ENCODE measurements at places on chromosomes 11 and 22. TPM values are rescaled to one million over a fixed set of nuclear protein-coding genes. Genes with fewer than 3 reads are reported as not detected.
A peak's percentile ranks its signal among the peaks of the same experiment; 100 is the strongest.

GRCh38 chr11:9089636-9090035 is 1.8 kb downstream of the SCUBE2 start:
- DNase-seq: no peak
- H3K36me3 ChIP-seq: no peaks in the 10 kb centered on the region
- peaks cover 7% of the 10 kb centered on the region for H3K27me3 ChIP-seq
- no peak overlapping the region for H3K4me3 ChIP-seq
- H3K4me1 ChIP-seq: peaks cover 4% of the 10 kb centered on the region

DNA sequence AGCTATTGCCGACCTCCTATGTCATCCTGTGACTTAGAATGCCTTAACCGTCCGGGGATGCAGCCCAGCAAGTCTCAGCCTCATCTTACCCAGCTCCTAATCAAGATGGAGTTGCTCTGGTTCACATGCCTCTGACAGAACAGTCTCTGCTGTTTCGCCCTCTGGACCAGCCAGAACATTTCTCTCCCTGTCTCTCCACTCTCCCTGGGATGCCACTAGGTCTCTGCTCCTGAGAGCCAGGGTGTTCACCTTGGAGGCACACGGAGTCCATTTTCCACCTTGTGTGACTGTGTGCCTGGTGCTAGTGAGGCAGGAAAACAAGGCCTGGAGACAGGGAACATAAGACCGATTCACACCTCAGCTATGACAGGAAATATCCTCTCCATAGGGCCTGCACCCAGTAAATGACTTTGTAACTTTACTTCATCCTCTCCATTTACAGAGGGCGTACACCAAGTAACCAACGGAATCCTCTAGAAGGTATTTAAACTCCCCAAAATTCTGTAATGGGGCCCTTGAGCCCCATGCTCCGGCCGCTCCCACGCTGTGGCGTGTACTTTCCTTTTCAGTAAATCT is 16.8 kb upstream of the B4GALNT4 start:
- peaks cover 10% of the 10 kb centered on the region for H3K4me1 ChIP-seq
- H3K4me3 ChIP-seq: no peak overlapping the region
- no peaks in the 10 kb centered on the region for H3K36me3 ChIP-seq
- no peak for DNase-seq
- no peaks in the 10 kb centered on the region for H3K27me3 ChIP-seq

- DNase-seq: peak; percentile 10
- no peak overlapping the region for H3K27ac ChIP-seq
- no peaks in the 10 kb centered on the region for H3K36me3 ChIP-seq
- H3K27me3 ChIP-seq: no peaks in the 10 kb centered on the region
These were observed 2.9 kb upstream of the BTBD10 start for GRCh38 chr11:13465909-13466371.

DNA sequence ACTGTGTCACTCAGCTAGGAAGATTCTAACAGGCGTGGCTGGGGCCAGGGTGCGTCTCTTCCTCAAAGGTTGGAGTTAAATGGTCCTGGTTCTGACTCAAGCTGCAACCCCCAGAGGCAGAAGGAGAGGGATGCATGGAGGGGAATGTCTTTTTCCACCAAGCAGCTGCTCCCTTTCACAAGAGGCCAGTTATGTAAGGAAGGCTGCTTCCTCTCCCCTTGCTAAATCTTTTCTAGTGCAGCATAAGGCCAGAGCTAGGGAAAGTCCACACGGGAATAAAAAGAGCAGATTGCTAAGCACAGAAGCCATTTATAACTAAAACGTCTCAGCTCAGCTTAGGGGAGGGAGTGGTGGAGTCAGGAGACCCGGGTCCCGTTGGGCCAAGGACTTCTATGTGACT is 10.0 kb downstream of the PVALB start:
- peaks cover 12% of the 10 kb centered on the region for H3K27me3 ChIP-seq
- H3K36me3 ChIP-seq: no peaks in the 10 kb centered on the region
- H3K4me1 ChIP-seq: no peaks in the 10 kb centered on the region
- no peak for DNase-seq
- no peak overlapping the region for H3K27ac ChIP-seq

DNA sequence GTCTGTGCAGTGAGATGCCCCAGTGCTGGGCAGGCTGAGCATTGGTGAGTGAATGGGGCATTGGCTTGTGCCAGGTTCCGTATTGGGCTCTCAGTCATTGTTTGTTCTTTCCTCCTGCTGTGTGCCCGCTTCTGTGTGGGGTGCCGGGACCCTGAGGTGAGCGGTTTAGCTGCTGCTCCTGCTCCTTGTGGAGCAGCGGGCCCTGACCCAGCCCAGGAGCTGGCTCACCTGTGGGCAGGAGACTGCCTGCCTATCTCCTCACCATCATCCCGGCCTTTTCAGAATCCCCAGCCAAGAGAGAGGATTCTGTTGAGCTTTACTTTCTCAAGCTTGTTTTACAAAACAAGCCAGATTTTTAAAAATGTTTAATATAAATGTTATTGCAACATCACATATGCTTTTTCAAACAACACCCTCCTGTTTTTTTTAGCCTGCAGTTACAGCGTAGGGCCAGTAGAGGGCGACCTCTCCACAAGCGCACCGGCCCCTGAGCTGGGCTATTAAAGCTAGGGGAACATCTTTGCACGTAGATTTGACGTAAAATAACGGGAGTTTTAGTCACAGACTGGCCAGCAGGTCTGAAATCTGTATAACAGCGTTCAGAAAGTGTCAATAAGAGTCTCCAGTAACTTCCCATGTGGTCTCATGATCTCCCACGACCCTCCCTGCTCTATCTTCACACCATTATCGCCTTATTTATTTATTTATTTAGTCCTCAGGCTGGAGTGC is 25.1 kb upstream of the RELT start:
- DNase-seq: peak; percentile 37
- no peaks in the 10 kb centered on the region for H3K27me3 ChIP-seq
- H3K36me3 ChIP-seq: peaks cover 10% of the 10 kb centered on the region

GRCh38 chr22:44642096-44642644 is 59.8 kb upstream of the PRR5 start:
- peaks cover 12% of the 10 kb centered on the region for H3K27me3 ChIP-seq
- H3K27ac ChIP-seq: no peak overlapping the region
- no peak overlapping the region for H3K4me3 ChIP-seq

GRCh38 chr11:120471131-120471530 is 40.4 kb upstream of the GRIK4 start:
- DNase-seq: peak; percentile 87
- no peak overlapping the region for H3K4me3 ChIP-seq
- H3K4me1 ChIP-seq: peaks cover 5% of the 10 kb centered on the region
- H3K36me3 ChIP-seq: peaks cover 39% of the 10 kb centered on the region
- no peaks in the 10 kb centered on the region for H3K27me3 ChIP-seq

GRCh38 chr11:4479644-4480043 is 2.8 kb upstream of the OR52K1 start:
- no peak overlapping the region for H3K27ac ChIP-seq
- H3K4me3 ChIP-seq: no peak overlapping the region
- DNase-seq: no peak
- H3K36me3 ChIP-seq: no peaks in the 10 kb centered on the region
- H3K27me3 ChIP-seq: peaks cover 2% of the 10 kb centered on the region
- H3K4me1 ChIP-seq: no peaks in the 10 kb centered on the region

DNA sequence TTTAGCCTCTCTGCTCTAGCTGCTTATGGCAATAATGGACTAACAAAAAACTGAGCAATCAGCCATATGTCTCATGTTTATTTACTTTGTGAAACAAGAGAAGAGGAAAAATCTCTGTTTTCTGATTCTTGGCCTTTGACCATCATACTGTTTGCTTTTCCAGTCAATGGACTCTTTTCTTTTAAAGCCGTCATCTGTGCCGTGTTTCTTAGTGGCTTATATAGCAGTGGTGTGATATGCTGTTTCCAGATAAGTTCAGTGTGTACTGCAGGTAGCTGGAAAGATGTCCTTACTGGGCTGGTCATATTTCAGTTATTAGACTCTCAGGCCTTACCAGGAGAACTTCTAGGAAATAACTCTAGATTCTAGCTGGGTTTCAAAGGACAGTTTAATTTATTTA is 33.6 kb upstream of the TECTA start:
- H3K27ac ChIP-seq: no peak overlapping the region
- no peak overlapping the region for H3K4me3 ChIP-seq
- no peaks in the 10 kb centered on the region for H3K27me3 ChIP-seq
- peaks cover 22% of the 10 kb centered on the region for H3K36me3 ChIP-seq
- no peaks in the 10 kb centered on the region for H3K4me1 ChIP-seq

DNA sequence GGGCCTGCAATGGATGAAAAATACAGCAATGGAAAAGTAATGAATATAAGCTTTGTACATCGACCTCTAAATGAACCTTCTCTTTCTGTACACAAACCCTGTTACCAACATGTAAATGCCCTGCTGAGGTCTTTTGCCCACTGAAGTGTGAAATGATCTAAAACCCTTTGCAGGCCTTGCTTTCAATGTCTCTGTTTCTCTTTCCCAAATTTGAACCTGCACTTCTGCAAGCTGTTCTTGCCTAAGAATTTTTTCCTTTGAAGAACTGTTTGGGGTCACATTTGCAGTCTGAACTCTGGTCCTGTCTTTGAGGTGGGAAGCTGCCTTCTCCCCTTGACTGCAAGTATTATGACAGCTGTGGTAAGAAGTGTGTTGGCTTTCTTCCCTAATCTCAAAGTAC is 1237.1 kb downstream of the FAM181B start:
- H3K4me1 ChIP-seq: no peaks in the 10 kb centered on the region
- H3K36me3 ChIP-seq: no peaks in the 10 kb centered on the region
- no peak for DNase-seq
- H3K27me3 ChIP-seq: no peaks in the 10 kb centered on the region
- H3K27ac ChIP-seq: no peak overlapping the region

GRCh38 chr11:31764766-31765165 is 46.4 kb downstream of the PAX6 start:
- DNase-seq: no peak
- H3K27me3 ChIP-seq: no peaks in the 10 kb centered on the region
- no peak overlapping the region for H3K27ac ChIP-seq
- no peak overlapping the region for H3K4me3 ChIP-seq
- no peaks in the 10 kb centered on the region for H3K4me1 ChIP-seq

- DNase-seq: no peak
- H3K4me3 ChIP-seq: no peak overlapping the region
- no peaks in the 10 kb centered on the region for H3K36me3 ChIP-seq
- H3K27me3 ChIP-seq: no peaks in the 10 kb centered on the region
These were observed 20.8 kb upstream of the TUB start for GRCh38 chr11:8060146-8060719.

- H3K27me3 ChIP-seq: no peaks in the 10 kb centered on the region
- H3K4me3 ChIP-seq: no peak overlapping the region
- DNase-seq: no peak
- no peaks in the 10 kb centered on the region for H3K4me1 ChIP-seq
- H3K36me3 ChIP-seq: no peaks in the 10 kb centered on the region
These were observed 810.0 kb downstream of the TBC1D22A start for GRCh38 chr22:47572443-47572842.

DNA sequence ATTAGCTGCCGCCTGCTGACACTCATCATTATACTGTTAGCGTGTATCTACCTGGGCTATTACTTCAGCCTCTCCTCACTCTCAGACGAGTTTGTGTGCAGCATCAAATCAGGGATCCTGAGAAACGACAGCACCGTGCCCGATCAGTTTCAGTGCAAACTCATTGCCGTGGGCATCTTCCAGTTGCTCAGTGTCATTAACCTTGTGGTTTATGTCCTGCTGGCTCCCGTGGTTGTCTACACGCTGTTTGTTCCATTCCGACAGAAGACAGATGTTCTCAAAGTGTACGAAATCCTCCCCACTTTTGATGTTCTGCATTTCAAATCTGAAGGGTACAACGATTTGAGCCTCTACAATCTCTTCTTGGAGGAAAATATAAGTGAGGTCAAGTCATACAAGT is 51.1 kb downstream of the PANX1 start:
- DNase-seq: no peak
- no peaks in the 10 kb centered on the region for H3K27me3 ChIP-seq
- peaks cover 16% of the 10 kb centered on the region for H3K4me1 ChIP-seq
- H3K27ac ChIP-seq: no peak overlapping the region
- peaks cover 20% of the 10 kb centered on the region for H3K36me3 ChIP-seq

DNA sequence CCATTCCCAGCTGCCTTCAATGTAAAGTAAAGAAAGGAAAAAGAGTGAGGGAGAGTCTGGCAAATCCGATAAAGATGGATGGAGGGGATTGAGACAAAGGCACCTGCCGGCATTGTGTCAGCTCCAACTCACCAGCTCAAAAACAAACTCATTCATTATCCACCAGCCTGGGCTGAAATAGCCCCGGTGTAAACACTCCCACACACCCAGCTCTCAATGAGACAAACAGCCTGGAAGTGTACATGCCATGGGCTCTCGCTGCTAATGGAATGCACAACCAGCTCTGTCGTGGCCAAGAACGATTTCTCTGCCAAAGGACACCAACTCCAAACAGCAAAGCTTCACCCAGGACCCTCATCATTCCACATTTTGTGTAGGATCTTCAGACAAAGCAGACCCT is 89.3 kb upstream of the OPCML start:
- H3K27ac ChIP-seq: no peak overlapping the region
- no peaks in the 10 kb centered on the region for H3K36me3 ChIP-seq
- no peaks in the 10 kb centered on the region for H3K27me3 ChIP-seq
- no peak for DNase-seq

DNA sequence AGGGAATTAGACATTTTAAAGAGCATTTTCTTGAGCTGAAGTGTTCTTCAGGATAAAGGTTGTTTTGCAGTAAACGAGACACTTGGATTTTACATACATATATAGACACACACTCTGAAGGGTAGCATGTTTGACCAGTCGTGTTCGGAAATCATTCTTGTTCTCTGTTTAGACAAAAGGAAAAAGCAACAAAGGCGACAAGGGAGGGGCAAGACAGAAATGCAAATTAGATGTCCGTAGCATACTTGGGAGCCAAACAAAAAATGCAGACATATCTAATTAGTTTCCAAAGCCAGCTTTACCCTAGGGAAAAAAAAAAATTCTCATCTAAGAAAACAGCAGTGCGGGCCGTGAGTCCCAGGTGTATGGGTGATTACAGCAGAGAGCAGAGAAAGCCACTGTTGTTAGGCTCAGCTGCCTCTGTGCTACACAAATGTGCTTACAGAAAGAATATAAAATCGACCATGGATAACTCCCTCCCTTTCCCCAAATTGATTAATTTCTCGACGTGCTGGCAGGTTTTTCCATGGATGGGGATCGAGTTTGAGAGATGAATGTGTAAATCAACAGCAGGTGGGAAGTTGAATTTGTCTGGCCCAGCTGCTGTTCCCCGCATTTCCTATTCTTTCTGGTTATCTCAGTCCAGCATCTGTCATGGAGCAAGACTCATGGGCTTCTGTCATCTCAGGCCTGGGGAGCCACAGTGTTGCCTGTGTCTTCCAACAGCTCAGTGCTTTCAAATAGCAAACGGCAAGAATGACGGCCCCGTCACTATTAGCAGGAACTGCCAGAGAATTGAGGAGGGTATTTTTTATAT is 176.5 kb upstream of the TTC12 start:
- DNase-seq: no peak
- H3K27ac ChIP-seq: no peak overlapping the region
- no peak overlapping the region for H3K4me3 ChIP-seq
- no peaks in the 10 kb centered on the region for H3K27me3 ChIP-seq
- H3K36me3 ChIP-seq: no peaks in the 10 kb centered on the region

GRCh38 chr11:12075822-12076821 is 34.3 kb upstream of the MICAL2 start:
- H3K36me3 ChIP-seq: no peaks in the 10 kb centered on the region
- H3K27me3 ChIP-seq: no peaks in the 10 kb centered on the region
- peaks cover 45% of the 10 kb centered on the region for H3K4me1 ChIP-seq
- peak; percentile 100 for DNase-seq
- peak overlapping the region; percentile 20 for H3K4me3 ChIP-seq

GRCh38 chr22:17774206-17774925 is at the start of gene BID:
BID (minus strand) TSS chr22:17774469; CDS start chr22:17750116, 24,353 bp downstream.
- no peaks in the 10 kb centered on the region for H3K27me3 ChIP-seq
- peak within 1 kb of the TSS; percentile 78 for H3K4me3 ChIP-seq
- no peaks in the 10 kb centered on the region for H3K36me3 ChIP-seq
- no peak for DNase-seq
- no peak within 1 kb of the TSS for H3K27ac ChIP-seq

Gene VSIG2
- 0.18 TPM for total RNA-seq

Gene C11orf97
- not detected for total RNA-seq

Gene TUBA8
- total RNA-seq: 0.79 TPM

Gene C11orf65
- total RNA-seq: 0.77 TPM
